Right kidney (tissue), 9 donors: ENCODE measurements at places on chromosomes 12 and 14.

DNA sequence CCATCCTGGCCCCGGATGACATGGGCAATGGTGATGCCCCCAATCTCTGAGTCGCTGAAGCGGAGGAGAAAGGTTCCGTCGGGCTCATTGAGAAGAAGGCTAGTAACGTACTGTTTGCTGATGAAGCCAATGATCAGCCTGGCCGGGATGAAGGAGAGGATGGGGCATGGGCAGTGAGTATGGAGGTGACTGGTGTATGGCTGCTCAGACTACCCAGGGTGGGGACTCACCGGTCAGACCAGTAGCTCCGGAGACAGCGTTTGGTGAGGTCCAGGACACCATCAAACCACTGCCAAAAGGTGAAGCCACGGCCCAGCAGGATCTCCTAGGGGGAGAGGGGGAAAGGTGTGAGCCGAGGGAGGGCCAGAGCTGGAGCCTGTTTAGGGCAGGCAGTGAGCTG, 10.9 kb downstream of the NAB2 start:
- no peak for DNase-seq

DNA sequence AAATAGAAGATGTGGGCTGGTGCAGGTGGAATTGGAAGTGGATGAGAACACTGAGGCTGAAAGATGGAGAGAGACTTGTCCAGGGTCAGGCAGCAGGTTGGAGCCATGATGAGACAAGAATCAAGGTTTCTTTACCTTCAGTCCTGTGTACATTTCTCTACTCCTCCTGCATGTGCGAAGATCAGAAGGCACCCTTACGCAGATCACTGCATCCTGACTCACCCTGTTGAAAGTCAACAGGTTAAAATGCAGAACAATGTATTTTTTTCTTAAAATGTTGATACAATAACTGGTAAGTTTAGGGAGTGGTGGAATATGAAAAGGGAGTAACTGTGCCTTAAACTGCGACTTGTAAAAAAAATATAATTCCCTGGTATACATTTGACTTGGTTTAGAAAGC, 47.8 kb downstream of the TESPA1 start:
- no peak for DNase-seq

- DNase-seq: no peak
Observed at GRCh38 chr12:91777268-91777992, 368.2 kb downstream of the BTG1 start.

DNA sequence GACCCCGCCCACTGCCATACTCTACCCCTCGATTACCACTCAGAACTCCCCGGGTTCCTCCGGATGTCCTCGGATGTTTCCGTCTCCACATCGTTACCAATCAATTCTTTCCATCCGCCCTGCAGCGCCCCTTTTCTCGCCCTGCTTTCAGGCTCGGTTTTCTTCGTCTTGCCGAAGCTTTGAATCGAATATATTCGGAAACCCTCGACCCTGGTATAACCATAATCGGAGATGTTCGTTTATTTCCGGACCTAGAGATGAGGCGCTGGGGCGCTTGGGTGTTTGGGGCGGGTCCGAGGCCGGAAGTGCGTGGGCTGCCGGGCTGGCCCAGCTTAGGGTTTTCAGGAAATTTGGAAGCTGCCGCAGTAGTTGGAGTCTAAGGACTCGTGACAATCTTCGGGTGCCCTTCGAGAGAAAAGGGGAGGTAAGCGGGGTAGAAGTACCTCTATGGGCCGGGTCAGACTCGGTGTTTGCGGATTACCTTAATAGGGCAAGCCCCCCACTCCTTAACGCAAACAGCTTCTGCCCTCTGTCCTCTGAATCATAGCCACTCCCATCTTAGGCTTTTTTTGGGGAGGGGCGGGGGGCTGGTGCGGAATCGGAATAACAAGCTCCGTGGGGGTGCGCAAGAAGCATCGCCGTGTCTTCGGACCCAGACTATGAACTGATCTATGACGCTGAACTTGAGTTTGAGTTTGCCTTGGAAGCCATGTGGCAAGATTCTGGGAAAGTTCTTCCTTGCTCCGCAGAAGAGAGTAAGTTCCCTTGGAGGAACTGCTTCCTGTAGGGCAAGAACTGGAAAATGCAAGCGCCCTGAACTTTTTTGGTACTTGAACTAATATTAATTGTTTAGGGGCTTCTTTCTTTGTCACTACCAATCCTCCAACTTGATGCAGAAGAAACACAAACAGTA, at the start of gene C14orf119:
Gene C14orf119, plus strand, starts transcription at position 310 of the 913 bp plus-strand sequence. CDS start 2,154 bp downstream, outside the sequence.
- peak; percentile 93 for DNase-seq

- no peak for DNase-seq
Observed at GRCh38 chr12:15763328-15763727, 25.9 kb downstream of the EPS8 start.

DNA sequence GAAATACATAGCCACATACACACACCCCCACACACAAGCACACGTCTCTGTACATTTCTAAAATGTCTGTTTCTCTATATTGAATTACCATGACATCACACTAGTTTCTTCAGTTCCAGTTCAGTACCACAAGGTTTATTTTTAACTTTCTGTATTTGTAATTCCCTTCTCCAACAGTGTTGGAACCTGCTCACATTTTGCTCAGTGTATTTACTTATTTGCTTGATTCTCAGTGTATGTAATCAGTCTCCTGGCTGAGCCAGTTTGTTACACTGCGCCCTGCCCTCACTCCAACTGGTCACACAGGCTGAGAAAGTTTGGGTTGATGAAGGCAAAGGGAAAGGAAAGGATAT, 67.1 kb downstream of the MON2 start:
- no peak for DNase-seq

- no peak for DNase-seq
Observed at GRCh38 chr12:97336900-97337751, 125.5 kb upstream of the RMST start.

GRCh38 chr14:85663667-85664066, 133.7 kb downstream of the FLRT2 start:
- no peak for DNase-seq

- DNase-seq: peak; percentile 1
Observed at GRCh38 chr12:18224745-18225144, 36.6 kb upstream of the PIK3C2G start.

GRCh38 chr14:102226356-102227125, 78.4 kb downstream of the MOK start:
- DNase-seq: no peak

DNA sequence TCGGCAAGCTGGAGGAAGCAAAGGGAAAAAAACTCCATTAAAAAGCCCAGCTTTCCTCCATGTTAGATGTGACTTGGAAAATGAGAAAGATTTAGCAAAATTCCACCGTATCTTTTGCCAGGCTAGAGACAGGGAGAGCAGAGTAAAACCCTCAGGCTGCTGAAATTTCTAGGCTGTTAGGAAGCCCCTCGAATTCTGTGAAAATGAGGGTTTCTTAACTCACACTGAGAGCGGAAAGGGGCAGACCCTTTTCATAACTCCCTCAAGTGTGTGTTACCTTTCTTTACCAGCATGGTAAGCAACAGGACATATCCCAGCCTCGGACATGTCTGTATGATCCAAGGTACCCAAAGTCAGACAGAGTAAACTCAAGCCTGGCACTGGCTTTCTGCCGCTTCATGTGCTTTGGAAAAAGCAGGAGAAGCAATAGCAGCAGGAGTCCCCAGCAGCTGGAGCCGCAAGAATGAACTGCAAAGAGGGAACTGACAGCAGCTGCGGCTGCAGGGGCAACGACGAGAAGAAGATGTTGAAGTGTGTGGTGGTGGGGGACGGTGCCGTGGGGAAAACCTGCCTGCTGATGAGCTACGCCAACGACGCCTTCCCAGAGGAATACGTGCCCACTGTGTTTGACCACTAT, at the start of gene RHOJ:
Gene RHOJ, plus strand, starts transcription at position 37 of the 637 bp plus-strand sequence. Its CDS starts 427 bp downstream, at position 464.
- DNase-seq: peak; percentile 71

- DNase-seq: no peak
Observed at GRCh38 chr14:30417121-30417520, 141.8 kb upstream of the G2E3 start.

DNA sequence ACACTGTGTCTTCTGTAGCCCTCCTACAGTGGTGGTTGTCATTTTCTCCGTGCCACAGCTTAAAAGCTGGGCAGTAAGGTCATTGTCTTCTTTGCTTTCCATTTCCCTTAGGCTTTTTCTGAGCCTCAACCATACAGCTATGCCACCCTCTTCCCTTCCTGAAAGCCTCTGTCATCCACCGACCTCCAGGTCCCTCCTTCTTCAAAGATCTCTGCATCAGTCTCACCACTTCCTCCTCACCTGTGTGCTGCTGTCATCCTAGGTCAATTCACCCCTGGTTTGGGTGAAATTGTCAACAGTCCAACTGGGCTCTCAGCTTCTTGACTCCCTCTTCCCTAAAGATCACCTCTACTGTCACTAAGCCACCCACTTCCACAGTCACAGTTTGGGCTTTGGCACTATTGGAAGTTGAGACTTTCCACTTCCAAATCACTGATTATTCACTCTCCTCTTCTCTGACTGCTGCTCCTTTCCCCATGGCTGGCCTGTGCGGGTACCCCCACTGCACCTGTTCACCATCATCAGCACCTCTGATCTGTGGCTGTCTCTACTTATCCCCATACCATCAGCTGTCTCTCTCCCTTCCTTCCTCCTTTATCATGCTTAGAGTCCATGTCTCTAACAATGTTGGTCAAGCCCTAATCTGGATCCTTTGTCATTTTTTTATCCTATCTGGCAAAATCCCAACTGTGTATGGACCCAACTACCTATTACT, 15.5 kb upstream of the TSPAN9 start:
- DNase-seq: no peak

- DNase-seq: peak; percentile 89
Observed at GRCh38 chr14:60734465-60735242, at the start of gene MNAT1. Gene MNAT1, plus strand, starts transcription at chr14:60734761. Its CDS starts 102 bp downstream, at chr14:60734863.

GRCh38 chr14:22651586-22651985, 7.4 kb upstream of the OR6J1 start:
- no peak for DNase-seq

GRCh38 chr12:53965281-53966084, 7.4 kb upstream of the HOXC11 start:
- peak; percentile 70 for DNase-seq

GRCh38 chr12:122182887-122183587, at the start of gene LRRC43:
Gene LRRC43, plus strand, starts transcription at chr12:122183123. Its CDS starts 22 bp downstream, at chr12:122183145.
- peak; percentile 73 for DNase-seq

DNA sequence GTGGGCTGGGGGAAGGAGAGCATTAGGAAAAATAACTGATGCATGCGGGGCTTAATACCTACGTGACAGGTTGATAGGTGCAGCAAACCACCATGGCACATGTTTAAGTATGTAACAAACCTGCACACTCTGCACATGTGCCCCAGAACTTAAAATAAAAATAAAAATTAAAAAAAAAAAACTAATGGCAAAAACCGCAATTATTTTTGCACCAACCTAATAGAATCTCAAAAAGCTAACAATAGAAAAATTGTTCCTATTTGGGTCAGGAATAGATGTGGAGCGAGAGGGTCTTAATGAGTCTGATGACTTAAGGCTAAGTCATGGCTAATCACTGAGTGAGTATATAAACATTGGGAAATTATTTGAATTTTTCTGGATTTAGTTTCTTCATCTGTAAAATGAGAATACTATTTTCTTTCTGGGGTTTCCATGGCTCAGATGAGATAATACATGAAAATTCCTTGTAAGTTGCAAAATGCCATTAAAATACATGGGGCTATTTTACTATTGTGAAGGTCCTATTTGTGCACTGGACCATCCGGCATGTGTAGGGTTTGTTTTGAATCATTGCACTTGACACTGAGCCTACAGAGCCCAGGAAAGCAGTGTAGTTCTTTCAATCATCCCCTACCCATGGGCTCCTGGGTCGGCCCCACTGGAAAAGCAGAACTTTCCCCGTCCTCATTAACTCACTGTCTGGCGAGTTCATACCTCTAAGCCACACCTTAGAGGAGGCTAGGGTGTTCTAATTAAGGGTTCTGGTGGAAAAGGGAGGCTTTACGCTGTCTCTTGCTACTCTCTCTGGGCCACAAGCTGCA, 164.1 kb upstream of the NTF3 start:
- DNase-seq: no peak

- DNase-seq: peak; percentile 84
Observed at GRCh38 chr14:89955022-89955744, 544 bp upstream of the TDP1 start.

DNA sequence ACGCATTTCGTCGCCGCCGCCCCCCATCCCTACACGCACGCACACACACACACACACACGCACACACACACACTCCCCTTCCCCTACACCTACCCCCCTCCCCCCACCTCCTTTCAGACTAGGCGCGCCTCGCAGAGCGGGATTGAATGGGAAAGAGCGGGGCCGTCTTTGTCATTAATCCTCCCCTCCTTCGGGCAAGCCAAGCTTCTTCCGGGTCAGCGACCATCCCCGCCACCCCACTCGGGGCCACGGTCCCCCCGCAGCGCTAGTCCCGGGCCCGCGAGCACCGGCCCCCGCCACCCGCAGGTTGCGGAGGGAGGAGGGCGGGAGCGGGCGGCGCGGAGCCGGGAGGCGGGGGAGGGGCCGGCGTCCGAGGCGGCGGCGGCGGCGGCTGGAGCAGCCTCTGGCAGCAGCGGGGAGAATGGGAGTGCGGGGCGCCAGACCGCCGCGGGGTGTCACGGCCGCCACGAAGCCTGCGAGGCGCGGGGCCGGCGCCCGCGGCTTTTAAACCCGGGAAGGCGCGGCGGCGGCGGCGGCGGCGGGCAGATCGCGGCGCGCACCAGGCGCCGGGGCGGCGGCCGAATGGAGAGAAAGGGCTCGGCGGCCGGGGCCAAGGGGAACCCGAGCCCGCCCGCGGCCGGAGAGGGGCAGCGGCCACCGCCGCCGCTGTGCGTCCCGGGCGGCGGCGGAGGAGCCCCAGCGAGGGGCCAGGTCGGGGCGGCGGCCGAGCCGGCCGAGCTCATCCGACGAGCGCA, at the start of gene TTC9:
Gene TTC9, plus strand, starts transcription at position 369 of the 755 bp plus-strand sequence. Its CDS starts 214 bp downstream, at position 583.
- no peak for DNase-seq

GRCh38 chr12:24404086-24404815, 454.8 kb upstream of the SOX5 start:
- DNase-seq: no peak

GRCh38 chr14:35814371-35815005, 5.4 kb upstream of the RALGAPA1 start:
- no peak for DNase-seq

- no peak for DNase-seq
Observed at GRCh38 chr12:70721216-70721615, 84.0 kb upstream of the PTPRB start.

GRCh38 chr12:116416166-116416565, 138.7 kb upstream of the MED13L start:
- no peak for DNase-seq

DNA sequence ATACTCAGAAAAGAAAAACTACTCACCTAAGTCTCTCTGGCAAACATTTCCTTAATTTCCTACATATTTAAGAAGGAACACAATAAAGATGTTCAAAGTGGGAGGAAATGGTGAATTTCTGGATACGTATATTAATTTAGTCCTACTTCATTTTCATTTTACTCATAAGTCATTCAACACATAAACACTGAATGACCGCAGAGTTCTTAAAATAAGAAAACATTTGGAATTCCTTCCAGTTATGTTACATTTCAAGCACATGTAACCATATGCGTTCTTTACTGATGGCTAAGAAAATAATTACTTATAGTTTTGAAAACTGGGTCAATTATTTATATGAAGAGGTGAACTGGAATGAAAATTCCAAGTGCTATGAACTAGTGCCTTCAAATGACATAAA, 409.3 kb downstream of the BCAT1 start:
- DNase-seq: no peak

GRCh38 chr12:109987615-109988014, 8.6 kb downstream of the GIT2 start:
- no peak for DNase-seq

GRCh38 chr14:99648027-99648784, 3.3 kb downstream of the HHIPL1 start:
- no peak for DNase-seq
